ENCODE measurements at places on chromosomes 11 and 22.

DNA sequence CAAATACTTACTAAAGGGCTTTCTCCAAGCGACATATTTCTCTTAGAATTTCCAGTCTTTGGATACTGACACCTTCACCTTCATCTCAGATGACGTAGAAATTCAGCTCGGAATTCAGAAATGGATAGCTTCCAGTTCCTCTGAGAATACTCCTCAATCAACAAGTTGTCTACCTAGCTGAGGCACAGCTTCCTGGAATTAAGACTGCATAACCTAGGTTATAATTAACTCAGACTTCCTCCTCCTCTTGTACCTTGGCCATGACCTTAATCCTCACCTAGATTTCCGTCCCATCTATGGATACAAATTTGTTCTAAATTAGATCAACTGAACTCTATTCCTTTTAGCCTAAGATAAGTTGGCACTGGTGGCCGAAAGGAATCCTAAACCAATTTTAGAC lies 17.4 kb downstream of the ATP5MG start:
- no peak for DNase-seq

DNA sequence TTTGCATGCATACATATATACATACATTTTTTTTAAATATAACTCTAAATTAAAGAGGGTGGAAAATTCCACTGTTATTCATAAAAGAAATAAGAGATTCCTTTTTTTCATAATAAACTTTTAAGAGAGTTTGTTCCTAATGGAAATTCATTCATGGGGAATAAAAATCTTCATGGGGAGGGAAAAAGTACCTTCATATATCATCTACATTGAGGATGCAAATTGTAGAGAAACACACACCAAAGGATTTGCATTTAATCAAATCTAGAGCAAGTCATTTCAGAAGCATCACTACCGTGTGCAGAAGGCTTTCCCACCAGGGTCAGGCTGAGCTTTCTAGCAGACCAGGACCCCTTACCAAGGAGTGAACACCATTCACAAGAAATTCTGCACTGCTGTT lies at the start of gene POU2AF2:
TSS of gene POU2AF2 (plus strand) at position 301 of the 400 bp plus-strand sequence. CDS start 129 bp downstream, outside the sequence.
- no peak for DNase-seq

DNA sequence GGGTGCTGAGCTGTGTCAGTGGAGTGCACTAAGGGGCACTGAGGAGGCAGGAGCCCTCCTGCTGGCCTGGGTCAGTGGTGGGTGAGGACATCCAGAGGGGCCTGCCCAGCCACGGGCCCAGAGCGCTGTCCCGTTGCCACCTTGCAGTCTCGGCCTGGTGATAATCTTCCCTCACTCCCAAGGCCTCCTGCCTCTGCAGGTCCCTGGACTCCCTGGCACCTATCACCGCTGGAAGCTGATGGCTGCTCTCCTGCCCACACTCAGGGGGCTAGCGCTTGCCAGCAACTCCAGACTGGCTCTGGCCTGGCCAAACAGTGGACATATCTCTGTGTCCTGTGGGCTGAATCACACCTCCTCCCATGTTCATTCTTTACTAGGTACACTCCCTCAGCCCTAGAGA lies 86.5 kb upstream of the PITPNB start:
- DNase-seq: no peak

GRCh38 chr11:103484545-103484944 lies 375.3 kb downstream of the DYNC2H1 start:
- DNase-seq: no peak

- DNase-seq: peak; percentile 64
These were observed 5.6 kb downstream of the MAPK1 start for GRCh38 chr22:21861851-21862250.

DNA sequence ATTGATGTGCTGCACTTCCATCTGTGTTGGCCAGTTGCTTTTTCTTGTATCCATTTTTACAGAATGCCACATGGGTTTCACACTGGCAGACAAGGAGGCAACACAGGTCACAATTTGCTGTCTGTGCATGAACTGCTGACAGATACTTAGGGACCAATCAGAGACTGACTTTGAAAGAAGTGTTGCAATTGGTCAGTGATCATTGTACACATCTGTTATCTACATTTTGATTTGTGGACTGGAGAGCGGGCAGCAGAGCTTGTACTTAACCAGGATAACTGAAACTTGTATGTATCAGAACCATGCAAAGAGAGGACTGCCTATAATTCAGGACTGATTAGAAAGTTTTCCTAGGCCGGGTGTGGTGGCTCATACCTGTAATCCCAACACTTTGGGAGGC lies 21.8 kb downstream of the PRR5 start:
- DNase-seq: no peak
